Fibroblast of pulmonary artery (primary cell): ENCODE measurements at places on chromosomes 4 and X.

GRCh38 chr4:56129431-56129861 is 180.7 kb downstream of the CEP135 start:
- DNase-seq: peak; percentile 58

- DNase-seq: no peak
These were observed 47.6 kb downstream of the ATP10D start for GRCh38 chr4:47532658-47533057.

DNA sequence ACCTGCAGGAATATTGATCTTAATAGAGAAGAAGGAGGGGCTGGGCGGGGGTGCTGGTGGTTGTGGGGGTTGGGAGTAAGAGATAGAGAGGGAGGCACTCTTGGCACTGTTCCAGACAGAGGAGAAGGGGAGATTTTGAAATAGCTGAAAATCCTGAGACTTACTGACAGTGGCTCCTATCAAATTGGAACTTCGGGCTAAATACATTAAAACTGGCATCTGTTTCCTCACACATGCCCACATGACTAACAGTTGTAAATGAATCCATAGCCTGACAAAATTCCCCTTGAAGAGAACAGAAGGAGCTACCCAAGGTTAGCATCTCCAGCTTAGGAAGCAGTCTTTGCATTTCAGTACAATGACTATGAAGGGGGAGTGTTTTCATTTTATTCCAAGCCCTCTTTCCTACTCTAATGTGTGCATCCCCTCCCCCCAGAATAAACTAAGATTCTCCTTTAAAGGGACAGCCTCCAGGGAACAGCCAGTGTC is 1.4 kb downstream of the DCX start:
- DNase-seq: no peak

DNA sequence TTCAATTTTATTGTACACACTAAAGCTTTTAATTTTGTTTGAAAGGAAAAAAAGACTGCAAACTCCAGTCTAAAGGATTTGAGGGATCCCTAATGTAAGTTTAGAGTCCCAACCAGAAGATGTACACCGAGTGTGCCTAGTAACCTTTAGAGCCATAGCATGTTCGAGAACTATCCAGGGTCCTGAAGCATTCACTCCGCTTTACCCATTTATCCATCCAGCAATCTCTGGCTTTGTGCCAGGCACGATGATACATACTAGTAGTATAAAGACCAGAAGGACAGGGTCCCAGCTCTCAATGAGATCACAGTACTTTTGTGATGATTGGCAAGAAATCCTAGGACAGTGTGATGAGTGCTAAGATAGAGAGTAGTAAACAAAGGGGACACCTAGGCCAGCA is 168.7 kb downstream of the STK32B start:
- DNase-seq: peak; percentile 4

DNA sequence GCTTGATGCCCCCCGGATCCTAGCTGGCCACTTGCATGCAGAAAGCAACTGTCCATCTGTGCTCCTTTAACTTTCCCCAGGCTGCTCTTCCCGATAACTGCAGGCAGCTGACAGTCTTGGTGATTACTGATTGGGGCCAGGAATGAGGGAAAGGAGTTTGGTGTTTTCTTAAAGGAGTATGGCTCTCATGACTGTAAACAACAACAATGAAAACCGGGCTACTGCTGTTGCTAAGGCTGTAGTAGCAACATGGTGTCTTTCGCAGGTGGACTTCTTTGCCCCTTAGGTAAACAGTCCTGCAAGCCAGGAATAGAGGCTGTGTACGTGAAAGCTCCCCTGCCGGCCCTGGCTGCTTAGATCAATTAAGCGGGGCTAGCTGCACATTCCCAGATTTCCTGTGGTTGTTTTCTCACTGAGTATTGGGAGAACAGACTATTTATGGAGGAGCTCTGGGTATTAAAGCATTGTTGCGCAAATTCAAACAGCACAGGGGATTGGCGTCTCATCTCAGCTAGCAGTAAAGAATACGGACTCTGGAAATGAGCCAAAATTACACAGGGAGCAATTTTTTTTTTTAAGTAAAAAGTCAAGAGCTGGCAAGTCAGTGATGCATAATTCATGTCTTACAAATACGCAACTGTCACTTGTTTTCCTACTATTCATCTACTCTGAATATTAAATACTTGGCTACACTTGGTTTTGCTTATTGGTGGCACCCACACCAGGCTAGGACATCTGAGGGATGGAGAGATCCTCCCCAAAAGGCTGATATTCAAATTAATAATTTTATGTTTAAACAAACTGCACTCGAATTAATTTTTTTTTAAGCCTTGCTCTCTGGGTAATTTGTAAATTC is 61.6 kb upstream of the NAP1L5 start:
- peak; percentile 81 for DNase-seq
